Stimulated activated naive CD8-positive, alpha-beta T cell treated with anti-CD3 and anti-CD28 coated beads, Interleukin-15, amount 100 ng/mL, for 72 hours (primary cell): ENCODE measurements at places on chromosomes 1 and 21.

DNA sequence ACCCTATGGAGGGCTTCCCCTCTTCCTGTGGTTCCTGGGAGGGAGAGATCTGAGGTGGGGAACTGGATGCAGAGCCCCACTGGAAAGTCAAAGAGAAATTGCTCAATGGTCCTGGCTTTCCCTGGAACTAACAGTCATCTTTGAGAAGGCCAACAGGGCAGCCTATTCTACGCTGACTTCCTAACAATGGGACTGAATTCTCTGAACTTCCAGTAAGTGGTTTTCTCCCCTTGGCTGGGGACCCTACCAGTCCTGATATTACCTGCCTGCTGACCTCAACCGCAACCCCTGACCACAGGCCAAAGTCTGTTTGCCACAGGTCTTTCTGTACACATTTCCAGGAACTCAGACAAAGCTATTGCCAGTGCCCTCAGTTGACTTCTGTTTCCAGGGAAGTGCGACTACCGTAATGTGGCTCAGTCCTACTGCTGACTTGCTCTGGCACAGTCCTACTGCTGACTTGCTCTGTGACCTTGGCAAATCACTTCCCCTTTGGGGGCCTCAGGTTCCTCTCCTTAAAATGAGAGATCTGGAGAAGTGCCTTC, 55.3 kb downstream of the C8B start:
- DNase-seq: no peak

GRCh38 chr1:9473032-9473807, 66.0 kb upstream of the SLC25A33 start:
- no peak for DNase-seq

DNA sequence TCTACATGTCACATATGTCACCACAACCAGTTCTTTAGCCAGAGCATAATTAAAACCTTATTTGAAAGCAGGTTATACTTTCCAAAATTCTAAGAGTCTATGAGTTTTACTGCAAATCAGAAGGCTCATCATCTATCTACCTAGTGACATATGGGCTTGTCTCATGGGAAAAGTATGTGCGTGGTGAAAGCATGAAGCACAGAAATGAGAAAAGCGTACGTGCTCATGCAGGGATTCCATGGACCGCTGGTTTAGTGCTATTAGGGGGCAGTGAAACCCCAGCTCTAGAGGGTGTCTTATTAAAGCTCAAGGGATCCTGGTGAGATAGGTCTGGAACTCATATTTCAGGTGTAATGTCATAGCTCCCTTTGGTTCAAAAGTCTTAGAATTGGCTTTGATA, 50.2 kb downstream of the FAM163A start:
- DNase-seq: no peak

GRCh38 chr1:157141212-157141855, 3.1 kb upstream of the ETV3 start:
- no peak for DNase-seq

GRCh38 chr1:26450908-26451307, 18.8 kb downstream of the DHDDS start:
- DNase-seq: no peak

DNA sequence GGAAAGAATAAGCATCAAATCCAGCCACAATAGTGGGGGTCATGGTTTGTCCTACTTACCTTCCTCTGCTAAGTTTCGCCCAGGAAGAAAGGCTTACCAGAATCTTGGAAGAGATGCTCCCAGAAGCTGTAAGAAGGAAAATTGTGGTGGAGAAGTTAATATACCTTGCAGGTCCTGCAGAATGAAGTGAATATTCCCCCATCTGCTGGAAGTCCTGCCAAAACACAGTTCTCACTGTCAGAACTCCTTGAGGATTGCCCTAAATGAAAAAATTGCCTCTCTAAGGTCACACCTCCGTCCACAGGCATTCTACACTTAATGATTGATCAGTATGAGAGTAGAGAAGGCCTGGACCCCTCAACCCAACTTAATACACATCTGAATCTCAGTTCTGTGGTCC, 78.4 kb upstream of the RGS21 start:
- no peak for DNase-seq

- no peak for DNase-seq
Measured at GRCh38 chr1:194309697-194310096, 1123.3 kb upstream of the B3GALT2 start.

GRCh38 chr1:232765542-232765941, 39.7 kb upstream of the MAP10 start:
- no peak for DNase-seq

DNA sequence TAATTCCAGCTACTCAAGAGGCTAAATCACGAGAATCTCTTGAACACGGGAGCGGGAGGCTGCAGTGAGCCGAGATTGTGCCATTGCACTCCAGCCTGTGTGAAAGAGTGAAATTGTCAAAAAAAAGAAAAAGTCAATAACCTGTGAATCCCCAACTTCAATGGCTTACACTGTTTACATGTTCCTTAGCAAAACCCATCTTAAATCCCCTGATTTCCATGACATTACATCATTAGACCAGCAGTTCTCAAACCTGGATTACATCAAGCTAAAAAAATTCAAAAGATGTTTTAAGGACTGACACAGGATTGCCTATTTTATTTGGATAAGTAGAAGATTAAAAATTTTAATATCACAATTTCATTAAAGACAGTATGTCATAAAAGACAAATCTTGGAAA, 12.4 kb downstream of the GPBP1L1 start:
- DNase-seq: no peak

DNA sequence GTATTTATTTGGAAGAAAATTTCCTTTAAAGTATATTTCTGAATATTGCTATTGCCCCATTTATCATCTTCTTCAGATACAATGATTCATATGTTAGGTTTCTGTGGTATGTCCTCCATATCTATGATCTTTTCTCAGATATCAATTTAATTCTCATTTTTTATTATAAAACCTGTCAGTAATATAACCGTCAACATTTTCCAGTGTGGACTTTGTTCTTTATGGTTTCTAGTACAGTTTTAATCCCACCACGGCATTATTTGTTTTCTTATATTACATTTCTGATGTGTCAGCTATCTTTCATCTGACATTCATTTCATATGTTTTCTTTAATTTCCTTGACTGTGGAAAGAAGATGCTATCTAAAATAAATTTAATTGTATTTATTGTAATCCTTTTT, 97.9 kb downstream of the PLPPR5 start:
- no peak for DNase-seq
